ENCODE measurements at places on chromosomes 7 and 10.

DNA sequence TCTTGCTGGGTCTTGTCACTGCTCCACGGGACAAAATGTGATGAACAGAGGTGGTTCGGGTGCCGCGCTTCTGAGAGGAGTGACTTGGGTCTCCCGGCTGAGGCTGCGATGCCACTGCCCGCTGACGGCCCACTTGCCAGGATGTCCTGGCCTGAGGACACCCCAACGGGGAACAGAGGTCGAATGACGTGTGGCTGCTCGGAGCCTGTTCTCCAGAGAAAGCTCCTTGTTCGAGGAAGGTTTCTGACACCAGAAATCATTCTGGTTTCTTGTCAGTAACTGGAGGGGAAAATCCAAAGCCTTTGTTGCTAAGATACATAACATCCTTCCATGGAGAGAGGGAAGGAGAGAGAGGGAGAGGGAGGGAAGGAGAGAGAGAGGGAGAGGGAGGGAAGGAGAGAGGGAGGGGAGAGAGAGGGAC lies 236.4 kb downstream of the WDR37 start:
- DNase-seq, result no peak

DNA sequence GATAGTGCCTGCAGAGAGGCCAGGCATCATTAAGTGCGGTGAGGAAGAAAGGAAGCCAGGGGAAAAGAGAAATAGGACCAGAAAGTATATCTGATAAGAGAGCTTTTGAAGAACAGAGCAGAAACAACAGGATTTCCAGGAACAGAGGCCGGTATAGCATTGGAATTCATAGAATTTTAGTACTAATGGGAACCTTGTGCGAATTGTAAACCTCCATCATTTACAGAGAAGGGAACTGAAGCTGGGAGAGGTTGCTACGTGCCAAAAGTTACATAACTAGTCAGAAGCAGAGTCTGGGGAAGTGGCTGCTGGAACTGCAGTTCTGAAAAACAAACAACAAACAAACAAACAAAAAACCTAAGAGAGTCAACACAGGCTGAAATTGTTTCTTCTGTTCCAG lies 5.4 kb upstream of the ZMYND11 start:
- no peak for DNase-seq

DNA sequence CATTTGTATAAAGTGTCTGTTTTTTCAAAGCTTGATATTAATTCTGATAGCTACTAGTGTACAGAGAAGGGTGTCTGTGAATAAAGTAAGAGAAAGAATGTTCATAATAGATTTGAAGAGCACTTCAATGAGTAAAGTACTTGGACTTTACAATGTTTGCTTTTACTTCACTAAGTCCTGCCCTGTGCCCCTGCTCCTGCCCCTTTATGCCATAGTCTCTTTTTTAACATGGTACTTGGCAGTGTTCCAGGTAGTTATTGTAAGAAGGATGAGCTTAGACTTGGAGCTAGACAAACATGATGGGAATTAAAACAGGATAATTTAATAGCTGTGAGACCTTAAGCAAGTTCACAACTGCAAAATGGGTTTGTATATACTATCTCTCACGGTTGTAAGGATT lies 41.0 kb downstream of the ZEB1 start:
- no peak for DNase-seq

GRCh38 chr7:100016215-100016901 lies 962 bp downstream of the ZKSCAN1 start:
- DNase-seq, result no peak

DNA sequence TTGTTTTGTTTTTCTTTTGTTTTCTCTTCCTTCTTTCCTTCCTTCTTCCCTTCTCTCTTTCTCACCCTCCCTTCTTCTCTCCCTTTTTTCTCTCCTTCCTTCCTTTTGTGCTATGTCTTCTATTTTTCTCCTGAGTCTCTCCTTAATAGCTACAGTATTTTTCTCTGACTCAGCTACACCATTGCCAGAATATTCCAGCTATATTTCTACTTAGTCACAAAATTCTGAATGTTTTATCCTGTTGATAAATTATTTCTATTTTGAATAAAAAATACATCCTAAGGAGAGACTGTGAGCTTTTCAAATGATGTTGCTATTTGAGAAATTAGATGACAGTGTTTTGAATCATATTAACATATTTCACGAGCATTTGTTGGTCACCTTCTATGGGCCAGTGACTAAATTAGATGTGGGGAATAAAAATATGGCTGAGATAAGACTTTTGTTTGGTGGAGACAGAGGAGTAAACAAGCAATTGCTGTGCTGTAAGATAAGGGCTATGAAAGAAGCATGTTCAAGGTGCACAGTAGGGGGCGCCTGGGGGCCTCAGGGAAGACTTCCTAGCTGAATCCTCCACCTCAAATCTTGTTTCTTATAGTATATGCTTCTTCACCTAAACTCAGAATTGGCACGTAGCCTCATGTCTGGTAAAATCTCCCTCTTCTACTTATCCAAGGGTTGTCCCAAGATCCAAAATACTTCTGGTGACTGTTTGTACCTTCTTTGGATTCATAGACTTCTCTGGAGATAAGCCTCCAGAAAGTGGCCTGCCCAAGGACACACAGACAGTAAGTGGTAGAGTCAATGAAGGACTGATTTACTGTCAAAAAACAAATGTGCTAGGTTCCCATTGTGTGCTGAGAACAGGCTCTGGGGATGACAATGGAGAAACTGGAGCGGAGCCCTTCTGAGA lies 115.5 kb upstream of the CREB5 start:
- DNase-seq, result peak; percentile 64

DNA sequence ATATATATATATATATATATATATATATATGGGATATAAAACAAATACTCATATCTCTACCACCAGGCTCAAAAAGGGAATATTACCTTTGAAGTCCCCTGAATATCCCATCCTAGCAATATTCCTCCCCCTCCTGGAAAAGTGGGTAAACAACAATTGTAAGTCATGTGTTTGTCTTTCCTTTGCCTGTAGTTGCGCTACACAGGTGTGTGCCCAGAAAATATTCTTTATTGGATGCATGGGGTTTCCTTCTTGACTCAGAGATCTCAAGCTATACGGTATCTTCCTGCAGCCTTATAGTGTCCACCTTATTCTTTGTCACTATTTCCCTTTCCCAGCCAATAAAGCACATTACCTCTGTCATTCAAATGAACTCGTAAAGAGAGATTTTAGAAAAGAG lies 54.2 kb downstream of the MET start:
- no peak for DNase-seq

- DNase-seq, result no peak
These were observed 260.2 kb upstream of the TMEM72 start for GRCh38 chr10:44650691-44651661.

- no peak for DNase-seq
These were observed 8.6 kb downstream of the FBXW4 start for GRCh38 chr10:101686133-101686925.

GRCh38 chr7:24816868-24817267 lies 59.6 kb upstream of the GSDME start:
- DNase-seq, result no peak

GRCh38 chr10:115882021-115882420 lies 391.0 kb downstream of the GFRA1 start:
- no peak for DNase-seq

GRCh38 chr10:66365686-66366085 lies 560.1 kb upstream of the LRRTM3 start:
- DNase-seq, result no peak

GRCh38 chr7:16235147-16236114 lies 185.9 kb downstream of the CRPPA start:
- no peak for DNase-seq

- no peak for DNase-seq
These were observed 141.1 kb upstream of the AGR3 start for GRCh38 chr7:17022920-17023319.

DNA sequence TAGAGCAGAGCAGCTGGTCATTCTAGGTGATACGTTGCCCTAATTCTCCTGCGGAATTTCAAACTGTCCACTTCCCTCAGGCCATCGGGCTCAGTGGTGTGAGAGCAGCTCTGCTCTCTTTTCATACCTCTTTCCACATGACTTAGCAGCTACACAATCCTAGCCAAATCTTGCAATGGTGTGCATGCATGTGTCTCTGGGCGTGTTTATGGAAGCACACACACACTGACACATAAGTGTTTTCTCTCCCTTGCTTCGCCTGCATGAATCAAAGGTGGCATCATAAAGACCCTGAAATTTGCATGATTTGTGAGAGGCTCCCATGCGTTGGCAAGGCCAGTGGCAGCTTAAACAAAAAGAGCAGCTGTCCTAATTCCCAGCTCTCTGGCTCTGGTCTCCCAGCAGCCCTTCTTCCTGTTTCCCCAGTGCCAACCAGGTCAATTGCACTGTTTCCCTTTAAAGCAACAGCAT lies 1189.5 kb downstream of the GATA3 start:
- DNase-seq, result no peak

GRCh38 chr7:115822801-115823200 lies 207.8 kb downstream of the TFEC start:
- no peak for DNase-seq

- DNase-seq, result no peak
These were observed 138.1 kb downstream of the NOC3L start for GRCh38 chr10:94224656-94225055.

GRCh38 chr10:8017277-8017676 lies 37.2 kb upstream of the GATA3 start:
- no peak for DNase-seq

DNA sequence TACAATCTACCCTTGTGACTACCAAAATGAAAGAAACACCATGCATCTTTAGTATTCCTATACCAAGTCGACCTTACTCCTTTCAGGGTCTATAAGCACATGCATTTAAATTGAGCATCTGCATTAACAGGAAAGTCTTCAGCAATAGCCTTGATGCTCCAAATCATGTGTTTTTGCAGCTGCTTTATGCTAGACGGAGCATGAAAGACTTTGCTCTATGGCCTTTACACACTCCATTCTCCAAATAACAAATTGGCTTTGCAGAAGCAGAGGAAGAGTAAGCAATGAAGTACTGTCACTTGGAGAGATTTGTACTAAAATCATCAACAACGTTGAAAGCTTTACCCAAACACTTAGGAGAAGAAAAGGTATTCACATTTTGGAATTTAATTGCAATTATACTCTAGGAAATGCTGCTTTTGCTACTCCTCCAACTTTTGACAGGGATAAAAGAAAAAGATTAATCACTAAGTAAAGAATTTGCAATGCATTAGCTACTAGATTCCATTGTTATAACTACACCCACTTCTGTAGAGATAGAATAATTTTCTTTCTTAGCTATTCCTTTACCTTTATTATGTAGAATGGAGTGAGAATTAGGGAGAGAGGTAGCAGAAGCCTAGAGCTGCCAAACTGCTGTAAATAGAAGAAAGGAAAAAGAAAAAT lies 131.8 kb downstream of the SEMA3E start:
- DNase-seq, result no peak

DNA sequence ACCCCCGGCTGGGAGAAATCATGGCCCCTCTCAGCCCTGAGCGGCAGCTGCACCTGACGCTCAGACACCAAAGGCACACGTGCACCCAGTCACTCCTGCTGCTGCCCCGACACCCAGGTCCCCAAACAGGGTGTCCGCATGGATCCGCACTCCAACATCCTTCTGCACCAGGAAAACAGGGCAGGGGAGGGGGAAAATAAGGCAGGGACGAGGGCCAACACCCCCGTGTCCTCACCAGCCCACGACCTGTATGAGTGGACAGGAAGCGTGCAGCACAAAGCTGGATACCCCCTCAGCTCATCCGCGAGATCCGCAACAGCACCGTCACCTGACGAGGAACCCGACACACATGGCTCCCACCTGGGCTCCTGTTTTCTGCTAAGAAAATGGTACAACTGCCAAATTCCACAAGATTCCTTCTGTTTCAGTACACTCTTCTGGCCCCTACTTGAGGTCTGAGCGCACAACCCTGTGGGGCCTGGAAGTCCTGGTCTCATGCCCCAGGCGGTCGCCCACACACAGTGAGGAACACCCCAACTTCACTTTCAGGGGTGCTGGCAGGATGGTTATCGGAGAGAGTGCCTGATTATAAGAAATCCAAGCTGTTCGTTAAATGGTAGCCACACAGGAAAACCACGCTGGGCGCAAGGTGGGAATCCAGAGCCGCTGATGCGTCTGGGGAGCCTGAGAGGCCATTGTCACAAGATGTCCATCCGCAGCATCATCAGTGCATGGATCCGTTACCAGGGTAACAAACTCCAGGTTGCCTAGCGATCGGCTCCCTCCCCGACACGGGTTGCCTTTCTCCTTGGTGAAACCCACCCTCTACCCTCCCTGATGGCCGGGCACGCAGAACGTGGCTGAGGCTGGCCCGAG lies 63.6 kb downstream of the ZRANB1 start:
- no peak for DNase-seq

GRCh38 chr10:123175389-123176387 lies 21.5 kb downstream of the BUB3 start:
- no peak for DNase-seq

DNA sequence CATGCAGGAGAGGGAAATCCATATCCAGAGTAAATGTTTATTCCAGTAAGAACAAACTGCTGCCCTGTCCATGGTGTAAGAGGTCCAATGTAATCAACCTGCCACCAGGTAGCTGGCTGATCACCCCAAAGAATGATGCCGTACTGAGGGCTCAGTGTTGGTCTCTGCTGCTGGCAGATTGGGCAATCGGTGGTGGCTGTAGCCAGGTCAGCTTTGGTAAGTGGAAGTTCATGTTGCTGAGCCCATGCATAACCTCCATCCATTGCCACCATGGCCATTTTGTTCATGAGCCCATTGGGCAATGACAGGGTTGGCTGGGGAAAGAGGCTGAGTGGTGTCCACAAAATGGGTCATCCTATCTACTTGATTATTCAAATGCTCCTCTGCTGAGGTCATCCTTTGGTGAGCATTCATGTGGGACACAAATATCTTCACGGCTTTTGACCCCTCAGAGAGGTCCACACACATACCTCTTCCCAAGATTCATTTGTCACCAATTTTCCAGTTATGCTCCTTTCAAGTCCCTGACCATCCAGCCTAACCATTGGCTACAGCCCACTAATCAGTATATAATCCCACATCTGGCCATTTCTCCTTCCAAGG lies 23.3 kb upstream of the PAPSS2 start:
- DNase-seq, result no peak

DNA sequence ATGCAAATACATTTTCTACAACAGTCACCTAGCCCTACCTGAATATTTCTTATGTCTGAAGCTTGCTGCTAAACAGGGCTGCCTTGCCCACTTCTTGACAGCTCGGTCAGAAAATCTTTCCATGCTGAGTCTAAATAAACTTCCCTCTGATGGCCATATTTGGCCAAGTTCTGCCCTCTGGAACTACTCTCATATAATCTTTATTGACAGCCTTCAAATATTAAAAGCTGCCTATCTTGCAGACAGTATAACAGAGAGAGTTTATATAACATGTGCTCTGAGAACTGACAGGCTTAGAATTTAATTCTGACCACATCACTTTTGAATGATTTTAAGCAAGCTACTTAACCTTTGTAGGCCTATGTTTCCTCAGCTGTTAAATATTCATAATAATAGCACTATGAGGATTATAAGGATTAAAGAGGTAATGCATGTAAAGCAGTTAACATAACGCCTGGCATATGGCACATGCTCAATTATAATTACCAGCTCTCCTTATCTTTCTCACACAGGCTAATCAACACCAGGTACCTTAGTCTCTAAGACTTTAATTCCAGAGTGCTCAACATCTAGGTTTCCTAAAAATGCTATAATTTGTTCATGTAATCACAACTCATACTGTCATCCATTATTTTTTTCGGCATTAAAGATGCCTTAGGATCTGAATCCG lies 334.1 kb downstream of the HPSE2 start:
- DNase-seq, result no peak

GRCh38 chr7:25940086-25940906 lies 211.7 kb upstream of the NFE2L3 start:
- no peak for DNase-seq
